ENCODE measurements at places on chromosomes 2 and 18.

DNA sequence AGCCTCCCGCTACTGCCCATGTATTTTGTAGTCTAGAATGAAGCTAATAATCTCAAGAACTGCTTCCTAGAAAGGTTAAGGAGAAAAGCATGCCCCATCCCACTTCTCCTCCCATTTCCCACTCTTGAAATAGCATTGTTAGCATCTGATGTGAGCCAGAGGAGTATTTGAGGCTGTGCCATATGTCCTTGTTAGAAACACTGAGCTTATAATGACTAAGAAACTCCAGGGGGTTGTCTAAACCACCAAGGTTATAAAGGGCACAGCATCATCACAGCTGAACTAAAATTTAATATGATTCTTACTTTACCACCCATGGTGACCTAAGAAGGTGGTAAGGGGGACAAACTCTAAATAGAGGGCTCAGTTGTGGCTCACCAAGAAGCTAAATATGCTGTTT, 16.6 kb downstream of the TSPYL6 start:
- no peak for DNase-seq

GRCh38 chr2:236250909-236251579, 13.2 kb downstream of the ASB18 start:
- DNase-seq, result peak; percentile 52

DNA sequence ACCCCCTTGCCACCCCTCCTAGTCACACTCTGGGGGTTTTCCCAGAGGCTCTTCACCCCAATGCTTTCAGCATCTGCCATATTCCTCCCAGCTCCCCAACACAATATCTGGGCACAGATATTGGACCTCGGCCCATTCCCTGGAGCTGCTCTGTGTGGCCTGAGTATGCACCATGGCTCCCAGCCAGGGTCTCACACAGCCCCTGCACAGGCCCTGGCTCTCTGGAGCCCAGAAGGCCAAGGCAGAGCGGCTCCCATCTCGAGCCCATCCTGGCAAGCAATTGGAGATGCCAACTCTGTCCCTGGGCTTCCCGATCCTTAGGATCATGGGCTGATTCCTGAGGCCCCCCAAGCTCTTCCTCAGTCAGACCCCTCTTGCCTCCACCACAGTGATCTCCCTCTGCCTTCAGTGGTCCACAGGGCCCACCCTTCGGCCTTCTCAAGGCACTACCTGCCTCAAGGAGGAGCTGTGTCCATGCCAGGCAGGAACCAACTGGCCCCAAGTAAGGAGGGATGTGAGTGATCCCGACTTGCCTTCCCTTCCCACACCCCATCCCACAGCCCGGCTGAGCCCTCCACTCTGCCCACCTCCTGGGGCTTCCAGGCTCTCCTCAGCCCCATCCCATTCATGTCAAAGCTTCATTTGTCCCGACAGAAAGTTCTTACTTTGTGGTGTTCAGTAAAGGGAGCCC, 62.7 kb downstream of the ADD2 start:
- DNase-seq, result no peak

GRCh38 chr2:78383576-78383975, 641.9 kb upstream of the REG3G start:
- DNase-seq, result no peak

DNA sequence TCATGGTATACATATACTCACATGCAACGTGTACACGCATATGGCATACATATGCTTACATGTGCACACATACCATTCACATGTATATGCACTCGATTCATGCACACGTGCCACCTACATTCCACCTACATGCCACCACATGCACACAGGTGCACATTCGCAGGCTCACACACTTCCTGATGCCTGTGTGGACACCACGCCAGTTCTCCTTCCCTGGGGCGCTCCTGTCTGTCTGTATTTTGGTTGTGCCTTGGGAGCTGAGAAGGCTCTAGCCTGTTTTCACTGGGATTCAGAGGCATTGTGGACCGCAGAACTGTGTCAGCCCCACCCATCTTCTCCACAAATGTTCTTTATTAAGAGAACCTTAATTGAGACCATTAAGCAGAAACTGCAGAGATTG, 96.6 kb upstream of the CTDP1 start:
- no peak for DNase-seq

GRCh38 chr2:147173189-147173581, 671.6 kb upstream of the ACVR2A start:
- DNase-seq, result no peak

DNA sequence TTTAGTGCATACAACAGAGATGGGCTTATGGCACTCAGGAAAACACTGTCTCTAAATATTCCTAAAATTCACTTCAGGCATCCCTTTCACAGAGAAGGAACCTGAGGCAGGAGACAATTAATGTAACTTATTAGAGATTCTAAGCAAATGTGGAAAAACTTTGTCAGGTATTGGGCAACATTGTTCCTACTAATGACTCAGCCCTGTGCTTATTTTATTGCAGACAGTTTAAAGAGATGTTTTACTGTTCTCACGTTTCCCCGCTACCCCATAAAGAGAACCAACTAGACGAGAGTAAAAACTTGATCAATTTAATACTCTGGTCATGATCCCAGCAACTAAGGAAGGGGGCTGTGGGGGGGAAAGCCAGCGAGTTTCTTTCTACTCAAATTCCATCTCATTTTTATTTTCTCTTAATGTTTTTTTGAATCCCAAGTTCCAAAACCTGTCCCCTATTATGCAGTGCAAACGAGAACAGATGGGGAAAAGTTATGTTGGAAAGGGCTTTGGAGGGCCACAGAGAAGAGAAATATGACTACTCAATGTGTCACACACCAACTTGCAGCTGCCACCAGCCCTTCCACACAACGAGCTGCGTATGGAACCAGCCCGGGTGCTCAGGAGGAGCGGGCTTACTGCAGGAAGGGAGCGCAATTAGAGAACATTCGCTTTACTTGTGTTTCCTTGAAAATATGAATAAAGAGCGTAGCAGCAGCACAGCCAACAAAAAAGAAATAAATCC, 18.7 kb upstream of the ACVR1 start:
- no peak for DNase-seq

DNA sequence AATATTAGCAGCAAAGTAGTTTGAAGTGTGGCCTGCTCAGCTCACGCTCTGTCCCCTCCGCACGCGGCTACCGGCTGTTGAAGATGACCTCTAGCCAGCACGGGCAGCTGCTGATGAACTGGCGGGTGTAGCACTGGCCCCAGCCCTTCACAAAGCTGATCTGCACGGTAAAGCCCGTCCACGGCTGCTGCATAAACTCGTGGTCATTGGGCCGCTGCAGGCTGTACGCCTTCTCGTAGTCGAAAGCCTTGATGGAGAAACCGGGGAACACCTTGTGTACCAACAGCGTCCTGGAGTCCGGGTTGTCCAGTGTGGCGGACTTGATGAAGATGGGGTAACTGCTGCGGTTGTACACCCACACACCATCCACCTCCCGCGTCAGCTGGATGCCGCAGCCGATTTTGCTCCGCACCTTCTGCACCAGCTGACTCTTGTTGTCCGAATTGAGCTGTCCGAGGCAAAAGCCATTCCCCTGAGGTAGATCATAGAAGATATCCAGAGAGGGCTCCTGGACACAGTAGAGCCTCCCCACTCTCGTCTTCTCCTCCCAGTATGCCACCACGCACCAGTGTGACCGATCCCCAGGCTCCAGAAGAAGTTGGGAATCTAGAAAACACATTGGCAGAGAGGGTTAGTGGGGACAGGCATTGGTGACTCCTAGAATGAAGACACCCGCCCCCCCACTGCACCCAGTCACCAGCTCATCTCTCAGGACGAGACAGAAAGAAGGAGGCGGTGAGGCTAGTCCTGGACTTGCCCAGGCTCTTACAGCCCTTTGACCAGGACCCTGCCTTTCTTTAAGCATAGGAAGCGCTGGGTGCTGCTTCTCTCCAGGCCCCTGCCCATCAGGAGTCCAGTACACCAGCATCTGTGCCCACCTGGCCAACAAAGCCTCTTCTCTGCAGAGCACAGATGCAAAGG, 29.2 kb downstream of the SMAD7 start:
- no peak for DNase-seq

DNA sequence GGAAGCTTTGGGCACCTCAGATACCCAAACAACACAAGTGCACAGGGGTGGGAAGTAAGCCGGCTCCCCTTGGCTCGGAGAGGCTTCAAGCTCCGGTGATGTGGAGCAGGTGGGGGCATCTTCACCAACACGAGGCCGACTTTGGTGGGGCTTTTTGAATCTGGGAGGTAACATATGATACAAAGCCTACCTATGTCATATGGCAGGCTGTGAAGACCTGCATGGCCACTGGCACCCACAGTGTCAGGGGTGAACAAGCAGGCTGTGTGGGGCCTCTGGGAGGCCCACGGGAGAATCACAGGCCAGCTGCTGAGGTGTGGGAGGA, 109.0 kb downstream of the EIPR1 start:
- no peak for DNase-seq

GRCh38 chr2:234949762-234950434, 1.9 kb upstream of the SH3BP4 start:
- no peak for DNase-seq

DNA sequence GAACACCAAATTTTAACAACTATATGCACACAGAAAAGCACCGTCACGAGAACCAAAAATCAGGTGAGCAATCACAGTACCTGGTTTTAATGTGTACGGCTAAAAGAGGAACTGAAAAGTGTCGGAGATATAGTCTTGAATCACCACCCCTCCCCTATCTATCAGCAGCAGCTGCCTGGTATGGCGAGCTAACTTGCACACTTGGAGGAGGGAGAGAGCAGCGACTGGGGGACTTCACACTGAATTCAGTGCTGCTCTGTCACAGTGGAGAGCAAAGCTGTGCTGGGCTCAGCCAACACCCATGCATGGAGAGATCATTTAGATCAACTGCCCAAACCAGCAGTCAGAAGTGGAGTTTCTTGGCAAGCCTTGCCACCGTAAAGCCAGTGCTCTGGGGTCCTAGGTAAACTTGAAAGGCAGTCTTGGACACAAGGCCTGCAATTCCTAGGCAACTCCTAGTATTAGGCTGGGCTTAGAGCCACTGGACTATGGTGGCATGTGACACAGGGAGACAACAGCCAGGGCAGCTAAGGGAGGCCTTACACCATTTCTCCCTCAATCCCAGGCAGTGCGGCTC, 89.2 kb upstream of the CD226 start:
- DNase-seq, result no peak

GRCh38 chr2:109487871-109488655, 125.7 kb downstream of the SEPTIN10 start:
- DNase-seq, result no peak

DNA sequence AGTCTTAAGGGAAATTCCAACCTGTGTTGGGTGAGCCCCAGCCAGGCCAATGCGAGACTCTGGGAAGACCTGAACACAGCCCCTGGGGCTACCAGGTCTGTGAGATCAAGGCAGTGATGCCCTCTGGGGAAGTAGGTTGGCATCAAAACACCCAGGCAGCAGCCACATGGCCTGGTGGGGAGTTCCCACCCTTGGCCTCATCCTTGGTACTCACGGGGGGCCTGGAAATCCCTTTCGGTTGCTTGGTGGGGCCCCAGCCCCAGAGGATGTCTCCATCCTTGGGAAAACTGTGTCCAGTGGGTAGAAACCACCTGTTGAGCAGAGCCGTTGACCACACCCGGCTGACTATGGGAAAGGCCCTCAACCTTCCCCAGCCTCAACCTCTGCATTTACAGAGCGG, 56.0 kb upstream of the PXDN start:
- DNase-seq, result no peak

GRCh38 chr2:174805803-174806202, 41.5 kb upstream of the CHRNA1 start:
- DNase-seq, result no peak

GRCh38 chr2:172357442-172357841, 69.9 kb upstream of the ITGA6 start:
- no peak for DNase-seq

DNA sequence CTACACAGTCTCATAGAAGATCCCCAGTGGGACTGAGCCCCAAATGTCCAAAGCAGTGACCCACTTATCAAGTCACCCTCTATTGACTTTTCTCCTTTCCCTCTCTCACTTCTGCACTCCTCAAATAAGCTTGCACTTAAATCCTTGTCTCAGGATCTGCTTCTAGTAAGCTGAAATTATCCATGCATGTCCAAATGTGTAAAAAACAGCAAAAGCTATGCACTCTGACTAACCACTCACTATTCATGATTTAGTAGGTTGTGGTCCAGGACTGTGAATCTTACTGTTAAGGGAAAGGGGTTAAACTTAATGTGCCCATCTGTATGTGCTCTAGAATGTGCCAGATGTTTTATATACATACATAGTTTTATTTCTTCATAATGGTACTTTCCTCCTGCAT, 115.4 kb downstream of the SCG2 start:
- peak; percentile 23 for DNase-seq

DNA sequence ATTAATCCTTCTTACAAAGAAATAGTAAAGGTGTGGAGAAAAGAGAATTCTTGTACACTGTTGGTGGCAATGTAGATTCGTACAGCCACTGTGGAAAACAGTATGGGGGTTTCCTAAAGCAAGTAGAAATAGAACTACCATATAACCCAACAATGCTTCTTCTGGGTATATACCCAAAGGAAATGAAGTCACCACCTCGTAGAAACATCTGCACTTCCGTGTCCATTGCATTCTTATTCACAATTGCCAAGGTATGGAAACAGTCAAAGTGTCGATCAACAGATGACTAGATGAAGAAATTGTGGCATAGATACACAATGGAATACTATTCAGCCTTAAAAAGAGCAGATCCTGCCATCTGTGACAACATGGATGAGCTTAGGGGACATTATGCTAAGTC, 93.4 kb upstream of the TGIF1 start:
- DNase-seq, result no peak

DNA sequence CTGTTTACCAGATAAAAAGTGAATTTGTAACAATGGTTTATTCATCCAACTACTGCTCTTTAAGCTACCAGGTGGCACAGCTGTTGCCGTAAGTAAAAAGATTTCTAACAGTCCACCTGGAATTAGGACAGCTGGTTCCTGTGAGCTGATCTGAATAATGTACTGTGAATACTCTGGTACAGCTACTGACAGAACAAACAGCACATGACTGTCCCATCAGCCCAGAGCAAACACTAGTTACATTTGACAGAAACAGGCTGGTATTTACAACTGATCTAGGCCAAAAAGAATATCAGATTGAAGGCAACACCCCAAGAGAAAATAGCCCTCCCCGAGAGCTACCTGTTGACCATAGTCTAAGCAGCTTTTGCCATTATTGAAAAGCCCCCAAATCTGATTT, 840.4 kb downstream of the CPS1 start:
- DNase-seq, result no peak

GRCh38 chr18:10113121-10114022, 199.6 kb downstream of the VAPA start:
- DNase-seq, result no peak

DNA sequence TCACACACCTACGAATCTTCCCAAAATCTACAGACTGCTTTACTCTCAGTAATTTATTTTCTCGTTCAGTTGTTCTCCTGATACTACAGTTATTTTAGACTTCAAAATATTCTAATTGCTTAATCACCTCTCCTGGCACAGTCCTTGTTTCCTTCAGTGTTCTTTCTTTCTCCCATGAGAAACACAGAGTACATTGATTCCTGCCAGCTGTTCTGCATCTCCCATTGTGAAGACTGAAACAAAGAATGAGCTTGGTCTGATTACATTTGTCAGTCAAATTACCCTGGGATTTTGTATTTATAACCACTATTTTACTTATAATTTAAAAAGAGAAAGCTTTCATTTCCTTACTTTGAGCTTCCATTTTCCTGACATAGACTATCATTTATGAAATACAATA, 63.9 kb upstream of the TANK start:
- DNase-seq, result no peak
